ENCODE measurements at places on chromosomes 3 and 15. TPM values are rescaled to one million over a fixed set of nuclear protein-coding genes. Genes with fewer than 3 reads are reported as not detected.

FANCD2OS gene
- total RNA-seq, result not detected

GRCh38 chr3:57972531-57973111, 35.6 kb upstream of the FLNB start:
- no peak for DNase-seq

DNA sequence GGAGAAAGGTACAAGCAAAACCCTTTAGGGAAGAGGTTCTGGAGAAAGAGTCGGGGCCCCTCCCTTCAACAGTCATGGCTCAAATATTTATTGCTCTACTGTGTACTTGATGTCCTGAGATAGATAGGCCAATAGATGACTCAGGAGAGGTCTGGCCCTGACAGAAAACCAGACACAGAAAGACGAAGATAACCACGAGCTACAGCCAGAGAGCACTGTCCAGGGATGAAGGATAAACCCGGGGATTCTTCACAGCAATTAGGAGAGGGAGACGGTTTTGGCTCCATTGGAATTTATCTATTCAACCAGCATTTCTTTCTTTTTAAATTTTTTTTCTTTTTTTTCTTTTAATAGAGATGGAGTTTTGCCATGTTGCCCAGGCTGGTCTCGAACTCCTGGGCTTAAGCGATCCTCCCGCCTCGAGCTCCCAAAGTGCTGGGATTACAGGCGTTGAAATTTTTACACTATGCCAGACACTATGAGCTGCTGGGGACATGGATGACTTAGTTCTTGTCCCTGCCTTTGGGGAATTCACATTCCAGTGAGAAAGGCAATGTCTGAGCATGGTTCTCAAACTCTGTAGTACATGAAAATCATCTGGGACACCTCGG, 4.6 kb upstream of the CIDEC start:
- no peak for DNase-seq

GRCh38 chr3:143302638-143303171, 183.1 kb downstream of the CHST2 start:
- DNase-seq, result peak; percentile 13

DNA sequence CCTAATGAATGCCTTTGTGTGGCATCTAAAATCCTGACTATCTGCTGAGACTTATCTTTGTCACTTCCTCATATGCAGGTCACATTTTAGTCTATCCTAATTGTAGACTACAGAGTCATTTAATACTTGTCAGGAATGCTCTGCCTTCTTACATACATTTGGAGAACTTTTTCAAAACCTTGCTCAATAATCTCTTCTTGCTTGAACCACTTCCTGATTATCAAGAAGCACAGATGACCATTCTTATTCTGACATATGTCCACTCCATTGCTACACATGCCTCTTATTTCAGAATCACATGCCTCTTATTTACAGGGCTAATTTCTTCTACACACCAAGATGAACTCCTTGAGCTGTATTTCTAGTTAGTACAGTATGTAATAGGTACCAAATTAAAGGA, 400.3 kb downstream of the TBC1D5 start:
- no peak for DNase-seq

RUVBL1 gene
- total RNA-seq, result 7.5 TPM

Data from body of pancreas (tissue), 4 donors.